Stimulated activated CD4-positive, alpha-beta T cell treated with anti-CD3 and anti-CD28 coated beads, Interleukin-2, amount 100 ng/mL, for 4 hours (primary cell): ENCODE measurements at places on chromosomes 1 and 21.

- no peak for DNase-seq
Measured at GRCh38 chr1:46528297-46528955, 23.0 kb downstream of the KNCN start.

- no peak for DNase-seq
Measured at GRCh38 chr1:183998045-183998444, 39.5 kb downstream of the COLGALT2 start.

DNA sequence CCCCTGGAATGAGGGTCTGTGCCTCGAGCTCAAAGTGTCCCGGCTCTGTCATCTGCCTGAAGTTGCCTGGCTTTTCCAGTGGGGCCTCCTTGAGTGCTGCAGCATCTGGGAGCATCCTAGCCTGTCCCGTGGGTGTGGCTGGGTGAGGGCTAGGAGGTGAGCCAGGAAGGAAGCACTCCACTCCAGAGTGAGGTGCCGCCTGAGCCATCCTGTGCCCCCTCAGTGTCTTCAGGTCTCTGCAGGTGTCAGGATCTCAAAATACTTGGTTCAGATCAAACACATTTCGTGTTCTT, 11.5 kb downstream of the IBA57 start:
- no peak for DNase-seq

DNA sequence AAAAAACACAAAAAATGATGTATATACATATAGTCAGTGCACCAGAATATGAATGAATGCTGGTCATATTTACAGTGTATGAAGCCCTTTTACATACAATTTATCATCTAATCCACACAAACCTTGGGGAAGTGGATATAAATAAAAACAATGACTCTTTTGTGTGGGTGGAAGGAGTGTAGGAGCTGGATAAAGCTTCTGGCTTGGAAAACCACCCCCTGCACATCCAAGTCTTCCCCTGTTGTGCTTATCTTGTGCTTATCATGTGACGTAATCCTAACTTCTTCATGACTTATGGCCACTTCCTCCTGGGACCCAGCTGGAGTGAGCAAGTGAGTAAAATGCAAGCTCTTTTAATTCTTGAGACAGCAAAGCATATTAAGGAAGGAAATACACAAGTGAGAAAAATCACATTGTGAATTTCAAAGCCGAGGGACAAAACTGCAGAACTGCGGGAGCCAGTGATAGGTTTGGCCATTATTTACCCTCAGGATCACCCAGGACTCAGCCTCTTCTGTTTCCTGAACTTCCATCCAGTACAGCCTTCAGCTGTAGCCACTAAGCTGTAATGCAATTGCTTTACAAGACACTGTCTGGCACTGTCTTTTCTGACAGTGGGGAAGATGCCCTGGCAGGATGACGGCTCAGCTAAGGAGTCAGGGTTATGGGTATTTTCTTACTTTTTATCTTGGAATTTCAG, 104.0 kb upstream of the PPM1J start:
- no peak for DNase-seq

GRCh38 chr1:154006136-154006535, 15.6 kb downstream of the RPS27 start:
- no peak for DNase-seq

- no peak for DNase-seq
Measured at GRCh38 chr1:178412400-178412770, 84.4 kb downstream of the CLEC20A start.

DNA sequence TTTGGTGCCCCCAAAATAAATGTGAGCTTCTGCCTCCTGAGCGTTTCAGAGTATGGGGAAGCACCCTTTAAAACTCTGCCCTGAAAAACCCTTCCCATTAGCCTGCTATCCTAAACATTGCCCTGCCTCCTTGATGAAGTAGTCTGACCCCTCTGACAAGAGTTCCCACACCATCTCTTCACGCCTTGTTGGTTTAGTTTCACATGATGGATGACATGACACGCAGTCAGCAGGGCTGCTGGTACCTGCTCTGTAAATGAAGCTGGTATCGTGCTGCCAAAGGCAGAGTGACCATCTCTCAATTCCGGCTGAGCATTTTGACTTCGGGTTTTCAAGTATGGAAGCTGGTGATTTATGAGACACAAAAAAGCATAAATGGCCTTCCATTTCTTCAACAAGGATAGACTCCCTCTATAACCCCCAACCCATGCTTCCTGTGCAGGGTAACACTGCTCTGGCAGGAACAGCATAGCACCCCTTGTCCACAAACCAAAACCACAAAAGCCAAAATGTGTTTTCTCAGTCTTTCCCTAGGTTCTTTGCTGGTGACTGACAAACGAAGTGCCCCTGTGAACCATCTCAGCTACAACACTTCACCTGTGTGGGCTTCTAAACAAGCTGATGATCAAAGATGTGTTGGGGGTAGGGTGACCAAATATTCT, 444.6 kb downstream of the NUF2 start:
- DNase-seq, result no peak

GRCh38 chr1:28668956-28669723, 556 bp downstream of the GMEB1 start:
- no peak for DNase-seq

DNA sequence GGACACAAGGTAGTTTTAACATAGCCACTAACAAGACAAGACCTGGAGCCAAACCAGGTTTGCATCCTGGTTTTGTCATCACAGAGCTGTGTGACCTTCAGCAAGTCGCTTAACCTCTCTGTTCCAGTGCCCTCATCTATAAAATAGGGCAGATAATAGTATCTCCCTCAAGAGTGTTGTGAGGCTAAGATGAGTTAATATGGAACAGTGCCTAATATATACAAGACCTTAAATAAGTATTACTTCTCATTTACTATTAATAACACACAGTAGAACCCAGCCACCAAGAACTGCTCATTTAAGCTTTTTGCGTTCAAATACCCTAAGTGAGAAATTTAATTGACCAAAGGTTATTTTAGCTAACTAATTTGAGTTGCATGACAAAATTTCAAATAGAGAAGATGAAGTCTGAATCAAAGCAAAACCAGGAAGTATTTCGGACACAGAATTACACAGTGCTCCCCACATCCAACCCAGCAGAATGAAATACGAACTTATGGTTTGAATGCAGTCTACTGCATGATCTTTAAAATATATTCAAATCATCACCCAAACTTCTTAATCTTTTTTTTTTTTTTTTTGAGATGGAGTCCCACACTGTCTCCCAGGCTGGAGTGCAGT, 123.9 kb upstream of the KRTAP19-8 start:
- no peak for DNase-seq

DNA sequence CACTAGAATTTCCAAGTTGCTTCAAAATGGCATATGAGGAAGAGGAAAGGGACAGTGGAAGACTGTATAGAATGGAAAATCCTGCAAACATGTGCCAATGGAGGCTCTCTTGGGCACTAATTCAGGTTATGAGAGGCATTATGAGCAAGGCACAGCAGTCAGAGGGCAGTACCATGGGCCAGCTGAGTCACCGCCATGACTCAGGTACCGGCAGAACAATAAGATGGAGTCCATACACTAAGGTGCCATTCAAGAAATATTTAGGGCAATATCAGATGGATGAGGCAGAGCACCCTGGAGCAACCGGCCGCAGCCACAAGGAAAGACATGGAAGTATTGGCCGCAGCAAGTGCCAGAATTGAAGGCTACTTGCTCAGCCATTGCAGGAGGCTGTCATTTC, 25.6 kb upstream of the VAV3 start:
- no peak for DNase-seq

DNA sequence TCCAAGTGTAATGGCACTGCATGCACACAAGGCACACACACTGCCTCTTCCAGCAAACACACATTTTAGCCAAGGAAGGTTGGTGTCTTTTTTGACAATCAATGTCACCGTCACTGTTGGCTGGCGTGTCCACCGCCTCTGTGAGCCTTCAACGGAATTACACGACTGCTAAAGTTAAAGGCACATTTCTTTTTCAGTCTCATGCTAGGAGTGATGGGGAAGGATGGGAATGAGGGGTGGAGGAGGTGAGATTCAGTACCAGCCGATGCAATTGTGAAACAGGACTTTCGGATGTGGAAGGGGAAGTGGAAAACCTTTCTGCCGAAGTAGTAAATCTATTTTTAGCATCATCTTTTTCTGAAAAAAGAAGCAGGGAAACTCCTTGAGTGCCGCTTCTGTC, 1.4 kb downstream of the ELAVL4 start:
- DNase-seq, result no peak
